ENCODE measurements at places on chromosomes 12 and 14.

DNA sequence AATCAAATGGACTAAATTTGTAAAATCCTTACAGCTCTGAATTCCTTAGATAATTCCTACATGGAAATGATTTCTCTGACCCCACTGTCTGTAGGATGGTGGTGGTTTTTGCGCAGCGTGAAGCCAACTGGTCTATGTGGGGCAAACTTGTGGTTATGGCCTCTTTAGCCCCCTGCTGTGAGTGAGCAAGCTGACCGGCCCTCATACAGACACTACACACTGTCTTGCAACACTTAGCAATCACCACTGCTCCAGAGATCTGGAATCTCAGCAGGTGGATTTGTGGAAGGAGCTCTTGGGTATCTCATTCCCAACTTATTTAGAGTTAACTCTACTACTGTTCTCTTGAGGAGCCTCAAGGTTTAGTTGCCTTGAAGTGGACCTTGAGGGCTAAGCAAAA, 70.2 kb downstream of the SCN8A start:
- DNase-seq, result no peak

DNA sequence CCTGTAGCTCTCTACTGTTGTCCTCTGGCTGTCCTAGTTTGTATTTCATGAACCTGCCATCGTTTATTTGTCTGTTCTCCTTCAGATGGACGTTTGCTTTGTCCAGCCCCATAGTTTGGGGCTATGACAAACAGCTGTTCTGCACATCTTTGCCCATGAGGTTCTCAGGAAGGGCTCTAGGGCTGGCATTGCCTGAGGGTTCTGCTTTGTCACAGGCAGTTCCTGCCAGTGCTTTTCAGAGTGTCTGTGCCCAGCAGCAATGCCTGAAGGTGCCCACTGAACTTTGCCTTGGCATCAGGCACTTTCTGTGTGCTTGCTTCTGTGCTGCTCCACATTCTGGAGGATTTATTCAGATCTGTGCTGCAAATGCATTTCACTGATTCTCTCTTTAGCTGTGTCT, 361.3 kb downstream of the TMEM121 start:
- DNase-seq, result no peak

GRCh38 chr12:8698132-8698851, 501 bp downstream of the RIMKLB start:
- DNase-seq, result no peak

- DNase-seq, result no peak
Observed at GRCh38 chr12:121673013-121673511, 3.6 kb upstream of the MORN3 start.
